ENCODE measurements at places on chromosomes 2 and 18.

DNA sequence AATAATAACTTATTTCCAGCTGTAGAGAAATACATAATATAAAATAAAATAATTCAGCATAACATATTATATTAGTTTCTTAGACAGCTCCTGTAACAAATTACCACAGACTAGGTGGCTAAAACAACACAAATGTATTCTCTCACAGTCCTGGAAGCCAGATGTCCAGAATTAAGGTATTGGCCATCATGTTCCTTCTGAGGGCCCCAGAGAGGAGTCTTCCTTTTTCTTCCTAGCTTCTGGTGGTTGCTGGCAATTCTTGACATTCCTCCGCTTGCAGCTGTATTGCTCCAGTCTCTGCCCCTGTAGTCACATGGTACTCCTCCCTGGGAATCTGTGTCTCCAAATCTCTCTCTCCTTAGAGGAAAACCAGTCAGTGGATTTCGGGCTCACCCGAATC is 146.8 kb downstream of the RBM43 start:
- DNase-seq = no peak

GRCh38 chr2:85431570-85432205 is 13.2 kb downstream of the SH2D6 start:
- no peak for DNase-seq

GRCh38 chr2:68653034-68653433 is 9.7 kb downstream of the PROKR1 start:
- DNase-seq = no peak

GRCh38 chr2:176637486-176638166 is 368.4 kb downstream of the MTX2 start:
- no peak for DNase-seq

DNA sequence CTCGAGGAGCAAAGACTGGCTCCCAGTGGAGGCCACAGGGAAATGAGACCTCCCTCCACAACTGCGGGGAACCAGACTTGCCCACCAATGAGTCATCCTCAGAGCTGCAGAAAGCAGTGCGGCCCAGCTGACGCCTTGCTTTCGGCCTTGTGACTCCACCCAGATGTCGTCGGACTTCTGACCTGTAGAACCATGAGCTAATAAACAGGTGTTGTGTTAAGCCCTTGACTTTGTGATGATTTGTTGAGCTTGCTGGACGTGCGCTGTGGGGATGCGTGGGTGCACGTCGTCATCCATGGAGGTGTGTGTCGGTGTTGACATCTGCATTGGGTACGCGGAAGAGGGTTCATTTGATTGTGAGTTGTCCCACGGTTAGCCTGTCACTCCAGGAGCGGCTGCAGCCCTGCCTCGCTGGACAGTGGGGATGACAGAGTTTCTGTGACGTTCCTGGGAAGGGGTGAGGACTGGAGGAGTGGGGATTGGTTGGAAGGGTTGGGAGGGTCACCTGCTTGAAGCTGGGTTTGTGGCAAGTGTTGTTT is 154.1 kb downstream of the SH3BP4 start:
- DNase-seq = no peak

- peak; percentile 89 for DNase-seq
Measured at GRCh38 chr2:190791347-190791975, 89.2 kb upstream of the GLS start.

DNA sequence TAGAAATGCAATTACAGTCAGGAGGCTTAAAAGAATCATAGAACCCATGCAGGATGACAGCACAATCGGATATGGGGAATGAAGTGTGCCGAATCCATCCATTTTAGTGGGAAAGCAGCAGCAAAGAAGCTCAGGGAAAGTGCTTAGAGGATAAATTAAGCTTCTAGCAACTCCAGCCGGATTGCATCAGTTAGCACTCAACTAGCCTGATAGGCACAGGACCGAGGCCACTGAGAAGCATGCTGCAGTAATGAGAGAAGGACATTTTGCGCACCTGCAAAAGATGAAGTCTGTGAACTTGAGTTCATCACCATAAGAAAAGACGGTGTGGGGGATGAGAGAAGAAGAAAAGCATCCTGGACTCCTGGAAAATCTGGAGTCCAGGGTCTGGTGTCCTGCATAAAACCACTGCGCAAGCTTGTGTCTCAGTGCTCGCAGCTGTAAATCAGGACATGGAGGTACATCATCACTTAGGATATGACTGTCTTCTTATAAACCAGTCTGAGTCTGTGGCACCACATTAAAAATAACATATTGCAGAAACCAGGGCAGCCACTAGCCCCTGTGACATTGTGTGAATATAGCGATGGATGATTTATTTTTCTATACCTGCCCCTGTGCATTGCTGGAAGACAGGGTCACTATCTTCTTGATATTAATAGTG is 665.5 kb upstream of the SOX11 start:
- DNase-seq = no peak

DNA sequence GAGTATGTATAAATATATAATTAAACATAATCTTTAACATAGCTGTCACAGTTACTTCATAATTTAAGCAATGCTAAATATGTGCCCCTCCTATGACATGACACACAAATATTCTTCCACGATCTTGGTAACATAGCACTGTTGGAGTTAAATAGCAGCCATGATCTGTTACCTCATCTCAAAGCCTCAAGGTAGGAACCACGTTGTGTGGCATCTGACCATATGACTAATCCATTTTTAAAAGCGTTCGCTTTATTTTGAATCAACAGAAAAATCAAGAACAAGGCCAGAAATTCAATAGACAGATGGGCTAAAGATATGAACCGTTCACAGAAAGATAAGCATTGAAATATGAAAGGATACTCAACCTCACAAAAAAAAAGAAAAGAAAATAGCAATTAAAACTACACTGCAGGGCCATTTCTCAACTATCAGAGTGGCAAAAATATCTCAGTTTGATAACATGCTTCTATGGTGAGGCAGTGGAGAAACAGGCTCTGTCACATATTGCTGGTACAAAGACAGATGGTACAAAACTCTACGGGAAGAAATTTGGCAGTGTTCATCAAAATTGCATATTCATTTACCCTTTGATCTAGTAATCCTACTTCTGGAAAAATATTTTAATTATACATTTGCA is 105.9 kb downstream of the TMX3 start:
- no peak for DNase-seq

DNA sequence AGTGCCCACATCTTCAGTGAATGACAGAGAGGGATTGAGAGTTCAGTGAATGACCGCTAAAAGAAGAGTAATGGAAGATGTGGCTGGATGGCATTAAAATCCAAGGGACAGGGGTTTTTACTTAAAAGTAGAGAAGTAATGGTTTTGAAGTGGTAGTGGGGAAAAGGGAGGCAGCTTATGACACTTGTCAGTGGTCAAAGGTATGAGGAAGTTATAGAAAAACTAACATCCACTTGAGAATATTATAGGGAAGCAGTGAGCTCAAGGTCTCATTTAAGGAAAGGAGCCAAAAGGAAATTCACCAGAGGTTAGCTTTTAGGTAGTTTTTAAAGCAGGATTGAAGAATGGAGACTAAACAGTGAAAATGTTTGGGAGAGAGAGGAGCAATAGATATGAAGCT is 24.3 kb downstream of the CDK15 start:
- no peak for DNase-seq

DNA sequence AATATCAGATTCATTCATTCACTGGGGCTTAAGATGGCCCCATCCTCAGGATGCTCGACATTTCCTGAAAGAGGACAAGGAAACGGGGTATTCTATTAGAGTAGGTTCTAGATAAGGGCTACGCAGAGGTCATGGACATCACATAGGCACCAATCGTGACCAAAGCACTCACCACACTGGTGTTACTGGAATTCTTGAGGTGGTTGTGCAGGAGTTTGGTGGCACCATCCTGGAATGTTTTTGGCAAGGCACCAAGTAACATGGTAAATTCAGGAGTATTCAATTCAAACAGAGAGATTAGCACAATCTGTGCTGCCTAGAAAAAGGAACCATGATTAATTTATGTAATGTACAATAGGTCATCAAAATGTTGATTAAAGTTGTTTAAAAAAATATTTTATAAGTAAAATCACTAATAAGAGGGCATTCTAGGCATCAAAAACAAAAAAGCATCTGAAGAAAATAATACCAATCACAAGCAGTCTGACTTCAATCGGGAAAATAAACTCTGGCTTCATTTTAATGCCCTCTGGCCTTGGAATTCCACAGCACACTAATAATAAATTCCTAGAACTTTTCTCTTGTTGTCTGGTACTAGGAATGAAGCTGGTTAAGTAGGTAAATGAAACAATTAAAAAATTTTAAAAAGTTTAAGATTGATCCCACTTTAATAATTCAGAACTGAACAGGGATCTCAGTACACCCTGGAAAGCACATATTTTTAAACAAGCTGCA is 102.8 kb upstream of the TFCP2L1 start:
- DNase-seq = no peak

DNA sequence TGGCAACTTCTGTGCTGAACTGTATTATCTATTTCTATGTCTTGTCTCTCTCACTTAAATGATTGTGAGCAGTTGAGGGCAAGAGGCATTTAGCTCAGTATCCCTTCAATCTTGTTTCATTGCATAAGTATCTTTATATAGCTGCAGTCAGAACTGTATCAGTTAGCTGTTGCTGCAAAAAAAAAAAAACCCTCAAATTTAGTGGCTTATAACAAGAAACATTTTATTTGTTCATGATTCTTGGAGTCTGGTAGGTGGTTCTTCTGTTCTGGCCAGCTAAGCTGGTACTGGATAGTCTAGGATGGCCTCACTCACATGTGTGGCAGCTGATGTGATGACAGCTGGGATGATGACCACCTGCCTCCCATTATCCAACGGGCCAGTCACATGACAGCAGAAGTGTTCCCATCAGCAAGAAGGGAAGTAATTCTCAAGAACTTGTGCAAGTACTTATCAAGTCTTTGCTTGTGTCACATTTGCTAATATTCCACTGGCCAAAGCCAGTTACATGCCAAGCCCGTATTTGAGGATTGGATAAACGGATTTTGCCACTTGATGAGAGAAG is 67.8 kb downstream of the SLC4A3 start:
- no peak for DNase-seq

- no peak for DNase-seq
Measured at GRCh38 chr2:37992601-37993000, 67.5 kb downstream of the RMDN2 start.

DNA sequence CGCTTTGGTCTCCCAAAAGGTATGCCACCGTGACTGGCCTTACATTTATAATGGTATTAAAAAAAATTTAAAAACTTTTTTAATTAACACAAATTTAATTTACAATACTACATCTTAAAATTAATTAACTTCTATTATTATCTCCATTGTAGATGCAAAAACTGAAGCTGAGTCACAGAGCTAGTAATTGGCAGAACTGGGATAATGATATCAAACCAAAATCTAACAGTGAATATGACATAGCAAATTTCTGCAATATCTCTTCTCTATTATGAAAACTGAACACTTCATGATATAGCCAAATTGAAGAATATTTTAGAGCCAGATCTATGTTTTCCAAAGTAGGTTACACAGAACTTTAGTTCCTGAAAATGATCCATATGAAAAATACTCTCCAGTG is 66.4 kb upstream of the CHAC2 start:
- DNase-seq = no peak

DNA sequence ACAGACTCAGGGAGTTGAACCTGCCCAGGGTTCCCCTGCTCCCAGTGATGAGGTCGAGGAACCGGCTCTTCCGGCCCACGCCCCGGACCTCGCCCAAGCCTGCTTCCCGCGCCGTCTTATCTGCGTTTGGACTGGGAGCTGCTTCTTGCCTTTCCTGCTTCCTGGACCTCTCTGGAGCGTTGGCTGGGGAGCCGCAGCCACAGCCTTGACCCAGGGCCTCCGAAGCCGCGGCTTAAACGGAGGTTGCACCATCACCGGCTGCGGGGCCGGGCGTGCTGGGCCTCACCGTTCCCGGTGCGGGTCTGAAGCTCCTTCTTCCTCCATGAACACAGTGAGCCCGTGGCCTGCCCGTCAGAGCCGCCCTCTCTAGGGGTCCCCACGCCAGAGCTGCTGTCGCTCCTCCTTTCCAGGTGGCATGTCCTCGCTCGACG is 13.3 kb downstream of the NTSR2 start:
- DNase-seq = no peak

GRCh38 chr2:47299555-47299954 is 103.4 kb upstream of the MSH2 start:
- DNase-seq = no peak

DNA sequence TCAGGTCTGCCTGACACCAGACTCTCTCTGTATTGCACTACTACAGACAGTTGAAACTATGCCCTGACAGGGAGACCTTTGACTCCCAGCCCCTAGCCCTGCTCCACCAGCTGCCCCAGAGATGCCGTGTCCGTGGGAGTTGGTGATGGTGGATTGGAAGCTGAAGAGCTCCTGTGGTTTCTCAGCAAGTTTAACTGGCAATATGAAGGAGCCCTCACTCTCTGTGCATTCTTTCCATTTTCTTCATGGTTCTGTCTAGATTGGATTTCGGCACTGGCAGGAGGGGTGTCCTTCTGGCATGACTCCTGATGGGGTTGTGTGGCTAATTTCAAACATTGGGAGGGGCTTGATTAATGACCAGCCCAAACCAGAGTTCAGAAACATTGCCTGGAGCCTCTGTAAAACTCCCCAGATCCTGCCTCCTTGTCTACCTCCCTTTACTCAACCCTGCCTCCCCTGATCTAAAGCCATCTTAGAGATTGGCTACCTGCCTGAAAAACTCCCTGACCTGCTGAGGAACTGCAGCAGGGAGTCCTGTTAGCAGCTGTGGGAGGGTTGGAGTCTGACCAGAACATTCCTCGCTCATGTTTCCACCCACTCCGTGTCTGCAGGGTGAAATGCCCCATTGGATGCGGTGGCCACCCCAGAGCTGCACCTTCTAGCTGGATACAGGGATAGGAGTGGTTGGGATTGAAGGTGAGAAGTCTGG is 206.9 kb upstream of the SPRED2 start:
- no peak for DNase-seq
